ENCODE measurements at places on chromosomes 6 and 20. TPM values are rescaled to one million over a fixed set of nuclear protein-coding genes. Genes with fewer than 3 reads are reported as not detected.

The BACH2 gene
- 2.2 TPM for polyA plus RNA-seq

The MDFI gene
- polyA plus RNA-seq = 0.35 TPM

- DNase-seq = no peak
Measured at GRCh38 chr6:124205921-124206320, 402.3 kb downstream of the NKAIN2 start.

The APOM gene
- polyA plus RNA-seq = 2.8 TPM

DNA sequence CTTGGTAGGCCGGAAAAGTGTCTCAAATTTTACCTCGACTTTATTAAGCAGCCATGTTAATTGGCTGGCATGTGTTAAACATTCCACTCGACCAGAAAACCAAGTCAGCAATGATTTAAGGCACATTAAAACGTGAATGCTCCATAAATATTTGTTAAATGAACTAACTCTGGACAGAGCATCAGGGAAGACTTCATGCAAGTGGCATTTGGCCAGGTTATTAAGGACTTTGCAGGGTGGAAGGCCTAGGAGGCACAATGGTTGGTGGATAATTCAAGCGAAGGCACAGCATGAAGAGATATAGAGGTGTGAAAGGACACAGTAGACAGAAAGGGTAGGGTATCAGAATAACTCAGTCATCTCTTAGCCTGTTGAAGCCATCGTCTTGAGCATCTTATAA, 23.0 kb downstream of the ELOVL5 start:
- no peak for DNase-seq

The MAS1 gene
- polyA plus RNA-seq = not detected

DNA sequence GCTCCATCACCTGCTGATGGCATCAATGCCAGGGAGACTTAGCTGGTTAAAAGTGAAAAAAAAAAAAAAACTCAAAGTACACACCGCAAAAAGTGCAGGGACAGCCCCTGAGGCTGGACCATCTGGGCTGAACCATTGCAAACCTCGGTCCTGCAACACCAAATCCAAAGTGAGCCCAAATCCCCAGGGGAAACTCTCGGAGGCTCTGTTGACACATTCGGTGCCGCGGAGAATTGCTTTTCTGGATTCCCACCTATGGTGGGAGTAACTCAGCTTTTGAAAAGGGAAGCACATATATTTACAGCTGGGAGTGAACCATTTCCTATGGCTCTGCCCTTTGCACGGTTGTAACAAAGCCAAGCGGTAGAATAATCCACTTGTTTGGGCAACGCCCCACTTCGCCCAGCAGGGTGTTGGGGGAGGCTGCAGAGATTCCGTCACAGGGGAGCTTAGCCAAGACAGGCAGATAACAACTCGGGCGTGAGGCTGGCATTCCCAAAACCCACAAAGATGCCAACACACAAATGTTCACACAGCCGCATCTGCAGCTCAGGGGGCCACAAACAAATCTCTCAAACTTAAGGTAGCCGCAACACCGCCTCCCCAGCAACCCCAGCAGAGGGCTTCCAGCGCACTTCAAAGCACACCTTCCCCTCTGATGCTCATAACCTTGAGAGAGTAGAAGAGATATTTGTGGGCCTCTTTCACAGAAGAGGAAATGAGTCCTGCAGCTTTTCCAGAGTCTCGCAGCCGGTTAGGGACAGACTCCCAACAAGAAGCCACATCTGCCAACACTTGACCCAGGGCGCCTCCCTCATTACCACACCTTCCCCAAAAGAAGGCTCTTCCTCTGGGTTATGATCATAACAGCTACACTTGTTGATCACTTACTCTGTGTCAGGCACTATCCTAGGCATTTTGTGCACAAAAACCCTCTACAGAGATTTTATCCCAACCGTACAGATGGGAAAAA, 11.4 kb downstream of the ZC3H12D start:
- DNase-seq = no peak

DNA sequence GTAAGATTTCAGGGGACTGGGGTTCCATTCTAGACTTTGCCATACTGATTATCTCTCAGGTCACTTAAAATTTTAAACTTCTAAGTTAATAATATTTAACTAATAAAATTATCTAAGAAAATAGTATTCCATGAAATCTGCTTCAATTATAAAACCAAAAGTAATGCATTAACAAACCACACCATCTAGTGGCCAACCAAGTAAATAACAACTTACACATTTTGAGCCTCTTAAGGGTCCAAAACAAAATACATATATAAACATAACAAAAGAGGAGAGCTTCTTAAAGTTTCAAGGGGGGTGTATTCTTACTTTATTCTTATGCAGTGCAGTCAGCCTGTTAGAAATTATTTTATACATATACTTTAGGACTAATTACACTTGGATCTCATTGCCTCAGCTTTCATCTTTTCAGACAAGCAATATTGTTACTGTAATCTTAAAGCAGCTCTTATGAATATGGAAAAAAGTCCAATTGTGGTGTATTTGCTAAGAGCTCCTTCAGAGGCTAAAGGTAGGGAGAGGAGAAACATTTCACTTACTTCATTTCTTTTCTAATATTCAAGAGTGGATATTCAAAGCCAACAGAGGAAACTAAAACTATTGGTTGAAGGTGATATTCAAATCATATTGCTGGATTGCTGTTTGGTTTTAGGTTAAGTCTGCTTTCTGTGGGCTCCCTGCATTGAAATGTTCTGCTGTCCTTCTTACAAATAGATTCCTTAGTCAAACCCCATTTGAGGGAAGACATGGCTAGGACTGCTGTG, 199.7 kb upstream of the SIM1 start:
- peak; percentile 2 for DNase-seq

DNA sequence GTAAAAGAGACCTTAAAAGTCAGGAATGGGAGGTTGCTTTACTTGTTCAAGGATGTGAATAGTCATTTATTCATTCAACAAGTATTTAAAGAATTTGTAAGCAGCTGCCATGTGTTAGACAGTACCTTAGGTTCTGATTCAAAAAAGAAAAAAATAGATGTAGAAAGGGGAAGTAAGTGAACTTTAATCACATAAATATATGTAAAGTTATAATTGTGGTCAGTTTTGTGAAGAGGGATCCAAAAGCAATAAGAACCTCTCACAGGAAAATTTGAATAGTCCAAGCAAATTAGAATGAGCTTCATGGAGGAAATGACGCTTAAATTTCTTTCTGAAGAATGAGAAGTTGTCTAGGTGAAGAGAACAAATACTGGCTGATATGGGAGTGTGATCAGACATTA, 596.1 kb upstream of the CITED2 start:
- no peak for DNase-seq

GRCh38 chr6:31393932-31394331, 9.5 kb upstream of the MICA start:
- no peak for DNase-seq

- no peak for DNase-seq
Measured at GRCh38 chr6:116265041-116265829, 11.4 kb upstream of the TSPYL4 start.
